ENCODE measurements at places on chromosomes 6 and 20.

DNA sequence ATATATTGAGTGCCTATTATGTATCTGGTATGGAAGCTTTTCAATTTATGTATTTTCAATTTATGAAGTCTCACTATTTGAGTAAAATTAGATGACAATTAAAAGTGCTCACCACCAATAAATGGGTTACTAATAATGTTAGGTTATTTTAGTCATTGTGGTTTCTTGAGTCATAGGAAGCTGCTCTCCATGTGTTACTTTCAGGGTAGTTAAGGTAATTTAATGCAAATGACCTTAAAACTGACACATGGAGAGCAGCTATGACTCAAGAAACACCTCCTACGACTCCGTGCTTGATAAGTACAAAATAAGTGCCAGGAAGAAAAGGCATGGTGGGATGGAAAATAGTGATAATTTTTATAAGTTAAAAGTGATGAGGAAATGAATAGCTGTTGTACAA, 16.5 kb upstream of the TINAG start:
- no peak for DNase-seq

- DNase-seq: no peak
These were observed 8.2 kb downstream of the ASXL1 start for GRCh38 chr20:32366380-32366779.

DNA sequence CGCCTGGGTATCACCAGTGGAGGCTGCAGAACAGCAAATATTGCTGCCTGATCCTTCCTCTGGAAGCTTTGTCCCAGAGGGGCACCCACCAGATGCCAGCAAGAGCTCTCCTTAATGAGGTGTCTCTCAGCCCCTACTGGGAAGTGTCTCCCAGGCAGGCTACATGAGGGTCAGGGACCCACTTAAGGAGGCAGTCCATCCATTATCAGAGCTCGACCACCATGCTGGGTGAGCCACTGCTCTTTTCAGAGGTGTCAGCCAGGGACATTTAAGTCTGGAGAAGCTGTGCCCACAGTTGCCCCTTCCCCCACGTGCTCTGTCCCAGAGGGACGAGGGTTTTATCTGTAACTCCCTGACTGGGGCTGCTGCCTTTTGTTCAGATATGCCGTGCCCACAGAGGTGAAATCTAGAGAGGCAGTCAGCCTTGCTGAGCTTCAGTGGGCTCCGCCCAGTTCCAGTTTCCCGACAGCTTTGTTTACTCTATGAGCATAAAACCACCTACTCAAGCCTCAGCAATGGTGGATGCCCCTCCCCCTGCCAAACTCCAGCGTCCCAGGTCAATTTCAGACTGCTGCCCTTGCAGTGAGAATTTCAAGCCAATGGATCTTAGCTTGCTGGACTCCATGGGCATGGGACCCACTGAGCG, 25.9 kb upstream of the AIG1 start:
- DNase-seq: no peak

- DNase-seq: no peak
These were observed 89.9 kb downstream of the MTFR2 start for GRCh38 chr6:136160250-136160649.

Data from activated CD4-positive, alpha-beta T cell treated with anti-CD3 and anti-CD28 coated beads, Interleukin-2, amount 10 ng/mL, durations not matched to agents 7 days and 5 days (primary cell).